ENCODE measurements at places on chromosomes 2 and 18. TPM values are rescaled to one million over a fixed set of nuclear protein-coding genes. Genes with fewer than 3 reads are reported as not detected.
A peak's percentile ranks its signal among the peaks of the same experiment; 100 is the strongest.

DNA sequence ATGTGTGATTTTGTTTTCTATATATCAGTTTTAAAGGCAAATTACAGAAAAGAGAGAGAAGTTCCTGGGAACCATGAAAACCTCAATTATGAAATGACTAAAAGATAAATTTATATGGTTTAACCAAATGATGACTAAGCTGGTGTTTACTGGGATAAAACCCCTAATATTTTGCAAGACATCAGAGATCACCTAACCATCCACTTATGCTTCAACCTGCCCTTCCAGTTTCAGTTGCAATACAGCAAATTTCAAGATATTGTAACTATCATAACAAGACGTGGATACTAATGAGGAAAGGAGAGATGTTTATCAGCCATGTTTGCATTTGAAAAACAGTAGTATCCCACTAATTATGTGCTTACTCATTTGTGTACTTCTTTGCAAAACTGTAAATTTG lies 108.2 kb downstream of the GAREM1 start:
- no peak for DNase-seq

- no peak for DNase-seq
Measured at GRCh38 chr2:188773075-188773474, 201.1 kb upstream of the COL3A1 start.

GRCh38 chr18:3603421-3604234 lies 153.7 kb downstream of the TGIF1 start:
- DNase-seq: peak; percentile 46

DNA sequence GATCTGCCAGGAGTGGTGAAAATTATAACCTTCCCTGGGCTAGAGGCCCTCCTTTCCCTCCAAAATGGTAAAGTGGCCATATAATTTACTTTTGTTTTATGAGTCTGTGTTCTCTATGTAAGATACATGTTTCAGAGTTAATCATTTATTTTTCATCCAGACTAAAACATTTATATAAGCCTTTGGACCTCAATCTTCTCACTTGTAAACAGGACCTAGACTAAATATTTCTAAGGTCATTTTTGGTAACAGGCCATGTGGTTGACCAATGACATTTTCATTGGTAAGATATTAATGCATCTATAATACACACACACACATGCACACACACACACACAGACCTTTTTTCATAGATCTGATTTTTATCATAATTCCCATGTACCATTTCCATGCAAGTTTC lies 79.7 kb upstream of the KCTD1 start:
- no peak for DNase-seq

DNA sequence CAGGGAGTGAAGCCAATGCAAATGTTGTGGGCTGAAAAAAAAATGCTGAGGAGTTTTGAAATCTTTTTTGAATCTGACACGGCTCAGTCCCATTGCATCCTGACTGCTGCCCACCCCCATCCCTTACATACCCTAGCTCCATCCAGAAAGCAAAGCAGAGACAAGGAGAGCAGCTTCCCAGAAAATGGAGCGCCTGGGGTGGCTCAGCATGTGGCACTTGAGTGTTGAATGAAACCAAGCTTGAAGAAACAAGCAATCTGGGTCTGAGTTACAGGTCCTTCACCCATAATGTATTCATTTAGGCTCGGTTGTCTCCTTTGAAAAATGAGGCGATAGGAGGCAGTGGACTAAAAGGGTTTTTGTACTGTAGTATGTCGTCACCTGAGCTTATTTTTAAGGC lies 244.2 kb upstream of the ACVR2A start:
- DNase-seq: no peak

DNA sequence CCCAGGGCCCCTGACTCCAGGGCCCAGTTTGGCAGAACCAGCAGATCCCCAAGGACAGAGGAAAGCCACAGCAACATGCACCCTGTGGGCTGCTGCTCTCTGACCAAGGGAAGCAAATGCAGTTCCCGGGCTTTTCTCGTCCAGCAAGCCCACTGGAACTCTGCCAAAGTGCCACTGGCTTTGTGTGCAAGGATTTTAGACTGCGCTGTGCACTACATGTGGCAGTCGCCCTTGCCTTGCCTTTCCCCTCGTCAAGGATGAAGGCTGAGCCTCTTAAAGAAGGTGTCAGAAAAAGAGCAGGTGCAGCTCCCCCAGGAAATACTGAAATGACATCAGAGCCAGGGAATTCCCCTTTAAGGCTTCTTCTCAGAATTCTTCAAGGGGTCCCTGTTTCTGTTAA lies 199.2 kb downstream of the TFCP2L1 start:
- no peak for DNase-seq

GRCh38 chr18:44896846-44897245 lies 216.2 kb downstream of the SETBP1 start:
- DNase-seq: no peak

- DNase-seq: no peak
Measured at GRCh38 chr2:172072706-172073105, 12.6 kb upstream of the DLX1 start.

- DNase-seq: no peak
Measured at GRCh38 chr2:222142027-222142426, 156.8 kb downstream of the PAX3 start.

DNA sequence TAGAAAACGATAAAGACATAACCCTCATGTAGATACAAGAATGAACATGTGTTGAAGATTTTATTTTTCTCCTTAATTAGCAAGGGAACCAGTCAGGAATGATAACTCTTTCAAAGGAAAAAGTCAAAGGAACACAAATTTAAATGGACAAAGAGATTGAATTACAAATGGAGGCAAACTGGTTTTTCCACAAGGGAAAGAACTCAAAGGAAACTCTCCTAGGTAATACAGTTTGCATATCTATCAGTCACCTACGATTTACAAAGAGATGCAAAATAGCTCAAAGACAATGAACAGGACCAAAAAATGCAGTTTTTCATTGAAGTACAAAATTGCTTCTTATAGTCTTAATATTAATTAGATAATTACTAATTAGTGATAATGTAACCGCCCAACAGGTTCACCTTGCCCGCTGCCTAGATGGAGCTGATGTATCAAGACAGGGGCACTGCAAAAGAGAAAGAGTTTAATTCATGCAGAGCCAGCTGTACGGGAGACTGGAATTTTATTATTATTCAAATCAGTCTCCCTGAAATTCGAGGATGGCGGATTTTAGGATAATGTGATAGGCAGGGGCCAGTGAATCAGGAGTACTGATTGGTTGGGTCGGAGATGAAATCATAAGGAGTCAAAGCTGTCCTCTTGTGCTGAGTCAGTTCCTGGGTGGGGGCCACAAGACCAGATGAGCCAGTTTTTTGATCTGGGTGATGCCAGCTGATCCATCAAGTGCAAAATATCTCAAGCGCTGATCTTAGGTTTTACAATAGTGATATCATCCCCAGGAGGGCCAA lies 151.0 kb downstream of the TMEM17 start:
- DNase-seq: no peak

DNA sequence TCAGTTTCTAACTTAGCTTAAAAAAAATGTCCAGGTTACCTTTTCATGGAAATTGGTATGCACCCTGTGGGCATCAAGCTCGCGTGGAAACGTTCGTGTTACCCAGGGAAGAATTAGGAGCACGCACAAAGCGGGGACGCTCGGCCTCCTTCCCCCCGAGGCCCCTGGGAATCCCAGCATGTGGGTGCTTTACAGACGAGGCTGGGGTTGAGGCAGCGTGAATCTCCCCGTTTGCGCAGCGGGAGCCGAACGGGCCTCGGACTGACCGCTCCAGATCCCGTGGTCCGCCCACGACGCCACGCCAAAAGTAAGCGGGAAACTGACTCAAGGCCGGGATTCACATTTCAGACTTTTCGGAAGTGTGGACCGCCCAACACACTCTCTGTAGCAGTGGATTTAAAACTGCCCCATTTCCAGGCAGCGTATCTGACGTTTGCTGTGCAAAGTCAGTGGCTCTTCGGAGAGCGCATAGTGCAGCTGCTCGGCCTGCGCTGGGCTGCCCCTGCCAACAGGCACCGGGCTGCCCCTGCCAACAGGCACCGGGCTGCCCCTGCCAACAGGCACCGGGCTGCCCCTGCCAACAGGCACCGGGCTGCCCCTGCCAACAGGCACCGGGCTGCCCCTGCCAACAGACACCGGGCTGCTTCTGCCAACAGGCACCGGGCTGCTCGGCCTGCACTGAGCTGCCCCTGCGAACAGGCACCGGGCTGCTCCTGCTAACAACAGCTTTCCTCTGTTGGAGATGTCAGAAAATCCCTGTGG lies 49.7 kb downstream of the SH3YL1 start:
- DNase-seq: peak; percentile 28

- DNase-seq: no peak
Measured at GRCh38 chr2:163564236-163564635, 171.6 kb downstream of the FIGN start.

- DNase-seq: no peak
Measured at GRCh38 chr2:38596229-38596628, 6.5 kb downstream of the HNRNPLL start.

GRCh38 chr2:206535260-206535986 lies 92.1 kb downstream of the ADAM23 start:
- DNase-seq: no peak

DNA sequence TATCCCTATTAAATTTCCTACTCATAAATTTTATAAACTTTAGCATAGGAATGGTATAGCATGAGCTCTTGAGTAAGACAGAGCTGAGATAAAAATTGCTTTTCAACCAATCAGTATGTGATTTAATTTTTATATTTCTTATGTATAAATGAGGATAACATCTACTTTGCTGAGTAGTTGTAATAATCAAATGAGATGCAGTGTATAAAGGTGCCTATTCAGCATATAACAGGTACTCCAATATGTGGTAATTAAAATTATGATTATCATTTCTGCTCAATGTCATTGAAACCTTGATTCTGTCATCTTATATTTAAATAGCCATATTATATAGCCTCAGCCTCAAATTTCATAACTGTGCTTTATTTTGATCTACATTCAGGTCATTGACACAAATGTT lies 700.4 kb upstream of the SLC8A1 start:
- no peak for DNase-seq

GRCh38 chr2:184923751-184924150 lies 325.4 kb downstream of the ZNF804A start:
- DNase-seq: no peak

DNA sequence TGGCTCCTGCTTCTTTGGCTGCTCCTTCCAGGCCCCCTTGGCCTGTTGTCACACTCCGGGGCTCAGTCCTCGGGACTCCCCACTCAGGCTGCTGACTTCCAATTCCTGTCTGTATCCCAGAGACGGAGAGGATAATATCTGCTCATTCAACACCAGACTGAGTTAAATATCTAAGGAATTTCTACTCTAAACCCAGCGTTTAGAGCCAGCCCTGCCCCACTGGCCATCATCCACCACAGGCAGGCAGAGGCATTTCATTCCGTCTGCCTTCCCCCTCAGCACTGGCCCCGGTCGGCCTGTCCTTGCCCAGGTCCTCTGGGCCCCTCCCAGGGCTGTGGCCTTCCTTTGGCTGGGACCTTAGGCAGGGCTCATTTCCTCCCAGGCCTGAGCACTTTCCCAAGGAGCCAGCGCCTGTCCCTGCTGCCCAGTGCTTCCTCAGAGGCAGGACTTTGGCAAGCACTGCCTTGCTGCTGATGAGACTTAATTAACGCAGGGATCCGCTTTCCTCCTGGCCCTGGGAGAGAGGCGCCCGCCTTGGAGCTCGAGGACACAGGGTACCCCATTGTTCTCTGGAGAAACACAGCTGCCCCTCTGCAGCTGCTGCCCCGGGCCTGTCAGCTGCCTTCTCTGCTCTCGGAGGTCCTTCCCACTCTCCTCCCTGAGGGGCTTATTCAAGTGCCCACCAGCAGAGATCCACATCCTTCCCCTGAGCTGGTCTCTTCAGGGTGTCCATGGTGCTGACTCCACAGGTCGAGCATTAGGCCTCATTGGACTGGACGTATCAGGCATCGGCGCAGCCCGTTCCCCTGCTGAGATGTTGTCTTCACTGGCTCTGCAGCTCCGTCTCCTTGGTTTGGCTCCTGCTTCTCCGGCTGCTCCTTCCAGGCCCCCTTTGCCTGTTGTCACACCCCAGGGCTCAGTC lies 42.8 kb downstream of the ATOH8 start:
- DNase-seq: peak; percentile 54

- DNase-seq: no peak
Measured at GRCh38 chr2:216285701-216286100, 86.6 kb downstream of the MARCHF4 start.

DNA sequence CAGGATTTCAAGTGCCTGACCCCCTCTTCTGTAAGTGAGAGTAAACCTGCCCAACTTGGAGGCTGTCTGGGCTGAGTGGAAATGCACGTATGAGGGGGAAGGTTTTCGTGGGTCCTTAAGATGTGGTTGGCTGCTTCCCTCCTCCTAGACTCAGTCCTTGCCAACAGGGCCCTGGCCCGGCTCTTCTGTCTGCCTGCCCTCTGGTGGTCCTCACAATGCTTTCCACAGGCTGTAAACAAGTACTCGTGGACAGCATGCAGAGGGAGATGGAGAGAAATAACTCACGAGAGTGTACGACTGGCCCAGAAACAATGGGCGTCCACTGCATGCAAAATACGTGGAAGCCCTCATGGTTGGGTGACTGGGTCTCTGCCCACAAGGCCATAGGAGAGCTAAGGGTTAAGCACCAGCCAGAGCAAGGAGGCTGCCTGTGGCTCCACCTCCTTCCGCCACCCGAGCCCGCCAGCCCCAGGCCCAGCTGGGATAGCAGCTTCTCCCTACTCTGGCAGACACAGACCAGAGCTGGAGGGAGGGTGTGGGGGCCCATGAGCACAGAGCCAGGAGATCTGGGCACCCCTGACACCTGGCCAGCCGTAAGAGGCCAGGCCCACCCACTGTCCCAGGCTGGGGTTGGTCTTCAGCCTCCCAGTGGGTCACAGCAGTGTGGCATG lies 17.0 kb upstream of the ARHGEF4 start:
- DNase-seq: no peak

DNA sequence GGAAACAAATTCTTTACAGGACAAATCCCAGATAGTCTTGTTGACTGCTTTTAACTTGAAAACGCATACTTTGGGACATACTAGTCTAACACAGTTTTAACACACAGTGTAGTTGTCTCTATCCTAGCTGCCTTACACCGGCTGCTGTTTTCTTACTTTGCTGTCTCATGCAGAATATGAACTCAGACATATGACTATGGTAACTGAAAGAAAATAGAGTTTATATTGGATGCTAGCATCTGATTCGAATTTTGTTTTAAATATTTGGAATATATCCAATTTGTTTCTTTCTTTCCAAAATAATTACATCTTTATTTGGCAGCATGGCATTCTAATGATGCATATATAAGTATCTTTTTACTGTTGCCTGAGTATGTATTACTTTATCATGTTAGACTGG lies 69.8 kb downstream of the ANKRD12 start:
- DNase-seq: no peak

DNA sequence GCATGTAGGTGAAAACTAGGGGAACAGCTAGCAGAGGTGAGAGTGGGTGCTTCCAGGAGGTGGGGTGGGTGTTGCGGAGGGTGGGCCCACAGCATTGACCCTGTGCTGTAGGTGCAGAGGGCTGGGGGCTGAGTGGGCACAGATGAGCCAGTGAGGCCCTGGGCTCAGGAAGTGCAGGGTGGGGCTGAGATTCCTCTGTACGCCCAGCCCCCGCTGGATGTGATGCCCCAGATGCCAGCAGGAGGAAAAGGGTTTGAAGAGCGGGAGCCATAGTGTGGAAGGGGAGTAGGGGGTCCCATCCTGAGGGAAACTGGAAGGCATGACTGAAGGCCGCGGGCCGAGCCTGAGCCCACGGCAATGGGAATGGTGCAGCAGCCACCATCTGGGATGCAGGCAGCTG lies 14.1 kb upstream of the OTOS start:
- DNase-seq: no peak

The ACVR1C gene
- 5.7 TPM for total RNA-seq

The OSBPL1A gene
- total RNA-seq: 42.8 TPM

The IRS1 gene
- total RNA-seq: 11.8 TPM

The KRTCAP3 gene
- not detected for total RNA-seq

The CDCA7 gene
- total RNA-seq: 14.3 TPM

The ABI2 gene
- total RNA-seq: 147 TPM

The NEUROD1 gene
- total RNA-seq: 4.9 TPM

The IL36G gene
- under 0.01 TPM for total RNA-seq

The AQP4 gene
- 57.9 TPM for total RNA-seq

The GKN2 gene
- total RNA-seq: not detected
